ENCODE measurements at places on chromosomes 11 and 22. TPM values are rescaled to one million over a fixed set of nuclear protein-coding genes. Genes with fewer than 3 reads are reported as not detected.

Gene OR10A4
- not detected for polyA plus RNA-seq

Gene CARS1
- polyA plus RNA-seq: 30.9 TPM

Gene OR8G1
- polyA plus RNA-seq: not detected

Gene DEPDC7
- polyA plus RNA-seq: 0.10 TPM

Gene SCGB2A2
- polyA plus RNA-seq: not detected

DNA sequence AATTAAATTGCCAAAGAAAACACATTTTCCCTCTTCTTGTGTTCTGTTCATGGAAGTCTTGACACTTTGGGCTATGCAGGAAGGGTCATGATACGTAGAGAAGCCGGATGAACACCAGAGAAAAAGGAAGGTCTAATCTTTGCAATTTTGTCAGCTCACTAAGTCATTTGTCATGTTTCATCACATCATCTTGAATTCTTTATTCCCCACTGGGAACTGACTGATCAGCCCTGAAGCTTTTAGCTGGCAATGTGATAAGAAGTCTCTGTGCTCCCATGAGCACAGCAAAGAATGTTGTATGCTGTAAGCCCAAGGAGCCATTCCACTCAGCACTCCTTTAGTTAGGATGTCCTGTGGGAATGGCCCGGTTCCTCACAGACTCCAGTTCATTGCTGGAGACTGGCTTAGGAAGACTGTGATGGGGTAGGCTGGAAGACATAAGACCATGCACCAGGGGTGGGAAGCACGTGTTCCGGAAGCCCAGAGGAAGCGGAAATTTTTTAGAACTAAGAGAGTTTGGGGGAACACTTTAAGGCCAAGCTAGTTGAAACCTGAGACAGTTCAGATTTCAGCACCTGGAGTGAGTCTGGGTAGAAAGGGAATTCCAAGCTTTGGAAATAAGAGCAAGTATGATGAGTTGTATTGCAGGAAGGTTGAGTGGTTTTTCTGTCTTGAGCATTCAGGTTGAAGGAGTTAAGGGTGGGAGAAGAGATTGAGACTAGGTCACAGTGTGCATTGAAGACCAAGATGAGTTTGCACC, 306.7 kb upstream of the MTNR1B start:
- no peak overlapping the region for H3K27ac ChIP-seq
- H3K36me3 ChIP-seq: no peaks in the 10 kb centered on the region
- no peaks in the 10 kb centered on the region for H3K27me3 ChIP-seq
- no peak overlapping the region for H3K4me3 ChIP-seq
- DNase-seq: no peak
- H3K4me1 ChIP-seq: no peaks in the 10 kb centered on the region

- DNase-seq: no peak
- no peak overlapping the region for H3K27ac ChIP-seq
- H3K4me3 ChIP-seq: no peak overlapping the region
Measured at GRCh38 chr11:55345306-55345705, 2.3 kb downstream of the OR4A16 start.

GRCh38 chr11:28393348-28393747, 285.2 kb downstream of the METTL15 start:
- H3K27ac ChIP-seq: no peak overlapping the region
- no peaks in the 10 kb centered on the region for H3K27me3 ChIP-seq
- no peak for DNase-seq
- no peak overlapping the region for H3K4me3 ChIP-seq
- H3K4me1 ChIP-seq: no peaks in the 10 kb centered on the region

GRCh38 chr22:25956801-25957200, 212.5 kb upstream of the SEZ6L start:
- no peak overlapping the region for H3K27ac ChIP-seq
- H3K4me1 ChIP-seq: no peaks in the 10 kb centered on the region
- H3K27me3 ChIP-seq: no peaks in the 10 kb centered on the region
- H3K4me3 ChIP-seq: no peak overlapping the region
- H3K36me3 ChIP-seq: no peaks in the 10 kb centered on the region

DNA sequence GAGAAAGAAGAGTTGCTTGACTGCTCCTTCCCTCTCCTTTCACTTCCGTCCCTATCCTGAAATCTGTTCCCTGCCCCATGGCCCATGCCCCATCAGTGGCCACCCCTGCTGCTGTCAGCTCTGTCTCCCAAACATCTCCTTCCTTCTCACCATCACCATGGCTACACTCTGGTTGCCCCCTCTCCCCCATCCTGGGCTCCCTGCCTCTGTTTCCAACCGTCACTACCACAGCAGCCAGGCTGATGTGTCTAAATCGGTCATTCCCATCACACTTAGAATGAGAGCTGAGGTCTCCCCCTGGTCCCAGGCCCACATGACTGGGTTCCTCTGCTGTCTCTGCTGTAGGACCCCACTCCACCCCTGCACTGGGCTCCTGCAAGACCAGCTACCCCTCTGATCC, 54.6 kb upstream of the EIF3D start:
- no peaks in the 10 kb centered on the region for H3K36me3 ChIP-seq
- H3K4me1 ChIP-seq: no peaks in the 10 kb centered on the region
- no peaks in the 10 kb centered on the region for H3K27me3 ChIP-seq
- no peak overlapping the region for H3K4me3 ChIP-seq

DNA sequence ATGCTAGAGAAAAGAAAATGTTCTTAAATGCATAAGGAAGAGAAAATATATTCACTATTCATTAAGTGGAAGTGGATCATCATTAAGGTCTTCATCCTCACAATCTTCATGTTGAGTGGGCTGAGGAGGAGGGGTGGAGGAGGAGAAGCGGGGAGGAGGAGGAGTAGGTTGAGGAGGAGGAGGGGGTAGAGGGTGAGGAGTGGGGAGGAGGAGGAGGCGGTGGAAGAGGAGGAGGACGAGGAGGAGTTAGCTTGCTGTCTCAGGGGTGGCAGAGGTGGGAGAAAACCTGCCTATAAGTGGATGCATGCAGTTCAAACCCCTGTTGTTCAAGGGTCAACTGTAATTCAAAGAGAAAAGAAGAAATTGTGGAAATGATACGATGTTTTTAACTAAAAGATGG, 71.6 kb downstream of the MYEOV start:
- H3K4me1 ChIP-seq: no peaks in the 10 kb centered on the region
- H3K27ac ChIP-seq: no peak overlapping the region
- H3K36me3 ChIP-seq: no peaks in the 10 kb centered on the region
- H3K4me3 ChIP-seq: no peak overlapping the region

GRCh38 chr11:64845129-64845775, 799 bp upstream of the CDC42BPG start:
- no peaks in the 10 kb centered on the region for H3K36me3 ChIP-seq
- H3K4me3 ChIP-seq: peak overlapping the region; percentile 68
- DNase-seq: no peak
- H3K4me1 ChIP-seq: peaks cover 23% of the 10 kb centered on the region
- H3K27me3 ChIP-seq: no peaks in the 10 kb centered on the region
- no peak overlapping the region for H3K27ac ChIP-seq

Measured in CD14-positive monocyte (primary cell).